ENCODE measurements at places on chromosomes 4 and X.

DNA sequence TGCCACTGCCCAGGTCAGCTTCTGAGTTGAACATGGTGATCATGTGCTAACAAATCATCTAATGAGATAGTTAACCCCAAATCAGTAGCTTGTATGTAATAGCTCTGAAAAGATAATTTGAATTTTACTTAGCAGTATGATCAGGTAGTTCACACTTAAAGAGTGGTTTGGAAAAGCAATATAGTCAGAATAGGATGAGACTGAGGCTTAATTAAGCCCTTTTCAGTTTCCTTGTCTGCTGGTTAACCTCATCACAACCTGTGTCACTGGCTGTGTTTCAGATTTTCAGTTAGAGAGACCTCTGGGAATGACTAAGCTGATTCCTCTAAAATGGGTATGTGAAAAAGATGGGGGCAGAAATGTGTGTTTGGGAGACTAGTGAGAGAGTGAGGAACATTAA is 38.1 kb downstream of the GPR174 start:
- DNase-seq, result no peak

DNA sequence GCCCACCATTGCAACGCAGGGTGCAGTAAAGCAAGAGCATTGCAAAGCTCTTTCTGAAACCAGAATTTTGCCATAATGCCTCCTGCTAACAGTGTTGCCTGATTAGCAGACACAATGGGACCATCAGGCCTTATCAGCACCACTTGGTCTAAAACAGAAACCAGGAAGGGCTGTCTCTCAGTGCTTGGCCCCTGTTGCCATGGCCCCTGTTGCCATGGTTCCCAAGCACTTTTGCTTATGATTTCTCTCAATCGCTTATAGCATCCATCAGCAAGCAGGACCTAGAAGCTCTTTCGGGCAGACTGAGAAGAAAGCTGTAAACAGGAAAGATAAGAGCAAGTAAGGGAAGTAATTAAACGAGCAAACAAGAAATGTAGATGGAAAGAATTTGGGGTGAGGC is 36.8 kb downstream of the RTL5 start:
- DNase-seq, result no peak

DNA sequence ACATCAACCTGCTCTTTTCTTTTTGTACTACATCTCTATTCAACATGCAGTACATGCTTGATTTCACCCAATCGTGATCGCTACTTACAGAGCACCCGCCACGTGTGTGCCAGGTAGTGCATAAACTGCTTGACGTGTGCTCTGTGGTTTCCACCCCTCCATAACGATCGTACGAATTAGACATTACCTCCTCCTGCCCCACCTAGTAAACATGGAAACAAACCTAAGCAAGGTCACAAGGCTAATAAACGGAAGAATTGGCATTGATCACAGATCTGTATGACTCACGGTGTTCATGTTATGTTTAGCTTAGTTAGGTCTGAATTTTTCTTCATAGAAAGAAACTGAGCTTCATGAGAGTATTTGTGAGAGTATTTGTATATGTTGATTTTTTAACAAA is 64.1 kb downstream of the STX18 start:
- DNase-seq, result no peak

DNA sequence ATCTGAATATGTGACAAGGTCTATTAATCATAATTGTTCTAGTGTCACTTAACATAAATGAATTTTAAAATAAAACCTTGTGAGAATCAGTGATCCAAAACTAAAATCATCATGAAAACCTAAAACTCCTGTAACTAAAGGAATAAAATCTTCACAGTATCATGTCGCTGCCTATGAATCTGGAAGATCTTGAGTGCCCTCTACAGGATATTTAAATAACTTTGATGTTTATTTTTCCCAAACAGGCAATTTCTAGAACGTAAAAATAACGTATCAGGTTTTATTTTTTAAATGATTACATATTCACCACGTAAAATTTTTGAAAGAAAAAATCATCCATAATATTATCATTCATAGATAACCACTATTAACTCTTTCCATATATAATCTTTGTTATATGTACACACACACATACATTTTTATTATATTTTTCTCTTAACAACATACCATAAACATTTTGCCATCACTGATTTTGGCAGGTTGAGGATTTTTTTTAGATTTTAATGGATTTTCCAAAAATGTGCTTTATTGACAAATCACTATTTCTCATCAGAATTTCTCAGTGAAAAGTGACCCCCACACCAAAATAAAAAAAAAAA is 79.6 kb downstream of the COMMD8 start:
- no peak for DNase-seq

DNA sequence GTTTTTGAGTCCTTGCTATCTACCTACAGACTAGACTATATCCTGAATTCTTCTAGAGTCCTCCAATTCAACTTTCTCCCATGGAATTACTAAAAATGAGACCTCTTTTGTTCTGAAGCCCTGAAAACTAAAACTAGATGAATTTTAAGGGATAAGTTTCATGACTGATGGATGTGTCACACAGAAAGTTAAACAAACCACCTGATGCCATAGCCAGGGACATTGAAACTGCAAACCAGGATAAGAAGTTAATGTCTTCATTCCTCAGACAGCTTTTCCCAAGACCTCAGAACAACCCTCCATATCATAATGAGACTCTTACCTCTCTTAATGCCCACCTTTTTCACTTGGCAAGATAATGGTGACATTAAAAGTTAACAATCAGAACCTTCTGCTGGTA is 81.5 kb upstream of the PTPN13 start:
- no peak for DNase-seq

- no peak for DNase-seq
These were observed 254.5 kb downstream of the UNC5C start for GRCh38 chr4:95294321-95294720.

DNA sequence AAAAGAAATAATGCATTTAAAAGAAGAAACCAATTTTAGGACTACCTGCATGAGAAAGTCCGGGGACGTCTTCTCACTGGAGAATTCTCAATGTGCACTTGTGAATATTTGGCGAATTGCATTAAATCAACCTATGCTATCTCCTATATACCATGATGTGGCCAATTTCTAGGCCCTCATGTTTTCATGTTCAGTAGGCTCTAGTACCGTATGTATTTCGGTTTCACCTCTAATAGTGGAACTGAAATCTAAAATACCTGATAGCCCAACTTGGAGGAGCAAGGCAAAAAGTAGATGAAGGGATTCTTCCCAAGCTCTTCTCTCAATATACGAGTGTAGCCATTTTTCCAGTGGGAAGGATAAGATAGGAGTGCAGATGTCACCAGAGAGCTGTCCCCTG is 11.4 kb upstream of the FGF2 start:
- no peak for DNase-seq

- no peak for DNase-seq
These were observed 407.7 kb downstream of the ARAP2 start for GRCh38 chr4:35836596-35836995.

DNA sequence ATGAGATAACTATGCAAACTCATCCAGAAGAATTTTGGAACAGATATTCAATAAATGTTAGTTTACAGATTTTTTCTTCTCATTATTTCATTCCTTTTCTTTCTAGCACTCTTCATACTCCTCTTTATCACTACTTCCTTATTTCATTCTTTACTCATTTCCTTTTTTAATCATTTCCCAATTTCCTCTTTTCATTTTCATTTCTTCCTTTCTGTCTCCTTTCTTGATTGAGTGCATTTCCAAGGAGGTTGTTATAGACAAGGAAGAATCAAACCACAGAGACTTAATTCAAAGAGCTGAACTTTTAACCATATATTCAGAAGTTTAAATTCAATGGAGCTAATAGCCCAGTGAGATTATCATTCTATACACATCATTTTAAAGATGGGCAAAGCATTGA is 600.7 kb downstream of the ARAP2 start:
- DNase-seq, result no peak

- DNase-seq, result no peak
These were observed 15.0 kb upstream of the OTUD4 start for GRCh38 chr4:145195167-145195952.

DNA sequence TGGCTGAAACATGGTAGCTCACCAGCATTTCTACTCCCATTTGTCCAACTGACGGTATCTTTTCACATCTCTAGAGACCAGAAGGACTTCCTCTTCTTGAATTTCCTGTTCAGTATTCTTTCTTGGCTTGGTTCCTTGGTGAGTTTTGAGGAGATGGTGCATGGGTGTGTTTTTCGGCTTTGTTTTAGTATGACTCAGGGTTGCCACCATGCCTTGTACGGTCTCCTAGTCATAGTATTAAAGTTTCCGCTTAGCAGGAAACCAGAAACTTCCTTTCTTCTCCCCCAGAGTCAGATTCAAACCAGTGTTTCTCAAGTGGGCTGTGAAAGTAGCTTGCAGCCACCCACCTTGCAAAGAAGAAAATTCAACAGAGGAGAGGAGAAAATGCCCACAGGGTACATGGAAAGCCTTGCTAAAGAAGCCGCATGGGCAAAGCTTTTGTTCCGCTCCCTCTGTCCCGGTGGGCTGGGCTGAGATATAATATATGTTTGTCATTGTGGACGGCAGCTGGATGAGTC is 5.7 kb downstream of the CD99 start:
- peak; percentile 33 for DNase-seq

DNA sequence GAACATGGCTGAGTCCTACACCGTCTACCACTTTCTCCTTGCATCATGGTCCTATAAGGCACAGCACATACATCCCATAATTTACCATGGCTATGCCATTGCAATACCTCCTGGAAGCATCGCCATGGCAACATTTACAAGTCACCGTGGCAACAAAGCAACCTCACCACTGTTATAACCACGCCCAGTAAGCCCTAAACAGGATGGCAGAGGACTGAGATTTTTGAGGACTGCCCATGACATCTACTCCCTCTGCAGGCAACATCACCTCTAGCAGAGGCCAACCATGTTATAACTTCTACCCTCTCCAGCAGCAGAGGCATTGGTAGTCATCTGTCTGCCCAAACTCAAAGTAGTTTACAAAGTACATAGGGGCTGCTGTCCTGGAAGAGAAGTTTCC is 29.7 kb downstream of the BCOR start:
- DNase-seq, result no peak

DNA sequence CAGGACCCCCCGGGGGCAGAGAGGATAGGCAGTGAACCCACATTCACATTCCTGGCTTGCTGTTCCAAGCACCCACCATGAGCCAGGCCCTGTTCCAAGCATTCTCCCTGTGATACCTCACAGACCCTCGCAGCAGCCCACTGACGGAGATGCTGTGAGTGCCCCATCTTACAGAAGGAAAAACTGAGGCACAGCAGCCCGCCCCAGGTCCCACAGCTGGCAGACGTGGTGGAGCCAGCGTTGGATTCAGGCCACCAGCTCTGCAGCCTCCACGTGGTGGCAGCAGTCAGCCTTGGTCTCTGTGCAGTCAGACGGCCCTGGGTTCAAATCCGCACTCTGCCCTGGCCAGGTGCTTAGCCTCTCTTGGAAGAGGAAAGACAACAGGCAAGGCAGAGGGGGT is 16.8 kb downstream of the MAN2B2 start:
- DNase-seq, result no peak

- DNase-seq, result no peak
These were observed 18.4 kb downstream of the SMS start for GRCh38 chrX:21958916-21959315.

DNA sequence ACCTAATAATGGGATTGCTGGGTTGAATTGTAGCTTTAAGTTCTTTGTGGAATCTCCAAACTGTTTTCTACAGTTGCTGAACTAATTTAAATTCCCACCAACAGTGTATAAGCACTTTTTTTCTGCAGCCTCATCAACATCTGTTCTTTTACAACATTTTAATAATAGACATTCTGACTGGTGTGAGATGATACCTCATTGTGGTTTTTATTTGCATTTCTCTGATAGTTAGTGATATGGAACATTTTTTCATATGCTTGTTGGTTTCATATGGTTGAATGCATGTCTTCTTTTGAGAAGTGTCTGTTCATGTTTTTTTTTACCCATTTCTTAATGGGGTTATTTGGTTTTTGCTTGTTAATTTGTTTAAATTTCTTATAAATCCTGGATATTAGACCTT is 1718.9 kb downstream of the C4orf33 start:
- no peak for DNase-seq

DNA sequence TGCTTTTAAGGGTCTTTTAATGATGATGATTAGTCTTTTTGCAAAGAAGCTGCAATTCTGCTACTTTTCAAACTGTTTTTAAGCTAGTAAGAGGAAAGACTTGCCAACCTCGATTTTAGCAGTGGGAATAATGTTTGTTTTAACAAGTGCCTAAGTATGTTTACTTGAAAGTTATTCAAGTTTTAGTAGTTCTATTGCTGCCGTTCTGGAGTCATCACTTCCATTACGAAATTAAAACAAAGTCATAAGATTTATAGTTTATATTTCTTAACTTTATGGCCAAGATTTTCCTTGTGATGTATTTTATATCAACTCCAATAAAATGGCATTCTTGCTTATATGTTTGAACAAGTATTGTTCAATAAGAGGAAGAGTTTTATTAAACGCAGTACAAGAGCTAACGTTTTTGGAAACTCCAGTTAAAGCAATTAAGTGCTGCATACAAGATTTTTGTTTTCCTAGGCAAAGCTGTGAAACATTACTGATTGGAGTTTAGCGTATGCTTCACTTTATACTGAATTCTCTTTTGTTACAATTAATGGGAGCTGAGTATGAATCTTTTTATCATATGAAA is 211.3 kb downstream of the TENM3 start:
- DNase-seq, result no peak

- DNase-seq, result no peak
These were observed 71.3 kb downstream of the AFAP1 start for GRCh38 chr4:7868436-7868775.

DNA sequence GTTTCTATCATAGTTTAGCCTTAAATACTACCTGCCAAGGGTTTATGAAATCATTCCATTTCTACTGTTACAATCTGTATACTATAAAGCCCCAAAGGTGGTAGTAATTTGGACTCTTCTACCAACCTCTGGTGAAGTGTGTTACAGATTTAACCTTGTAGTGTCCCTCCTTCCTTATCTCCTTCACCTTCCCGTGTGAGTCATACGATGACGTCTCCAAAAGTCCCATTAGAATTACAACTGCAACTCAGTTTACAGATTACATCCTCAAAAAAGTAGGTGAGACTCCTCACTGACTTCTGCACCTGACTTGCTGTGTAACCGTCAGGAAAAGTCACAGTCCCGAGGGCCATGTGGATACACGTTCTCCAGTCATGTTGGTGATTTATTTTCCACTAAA is 219.0 kb downstream of the DCTD start:
- DNase-seq, result no peak

- no peak for DNase-seq
These were observed 436.9 kb downstream of the NLGN4X start for GRCh38 chrX:5791721-5792120.

- DNase-seq, result no peak
These were observed 243.9 kb downstream of the MAML3 start for GRCh38 chr4:139910106-139910505.

GRCh38 chr4:59247032-59247431 is 1953.1 kb upstream of the ADGRL3 start:
- DNase-seq, result no peak
